ENCODE measurements at places on chromosomes 13 and 19.

DNA sequence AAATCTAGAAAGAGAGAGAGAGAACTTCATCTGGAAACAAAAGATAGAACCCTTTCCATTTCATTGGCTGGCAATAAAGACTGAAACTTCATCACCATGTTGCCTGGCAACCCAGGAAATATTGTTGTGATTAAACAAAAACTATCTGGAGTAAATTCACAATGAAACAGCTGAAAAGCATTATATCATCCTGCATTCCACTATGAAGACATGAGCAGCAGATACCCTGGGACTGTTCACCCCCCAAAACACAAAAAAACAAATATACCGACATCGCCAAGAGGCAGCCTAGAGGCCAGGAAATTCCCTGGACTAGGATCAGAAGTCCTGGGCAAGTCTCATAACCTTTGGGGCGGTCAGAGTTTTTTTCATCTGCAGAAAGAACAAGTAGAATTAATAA, 158.3 kb downstream of the FOXO1 start:
- no peak for DNase-seq

DNA sequence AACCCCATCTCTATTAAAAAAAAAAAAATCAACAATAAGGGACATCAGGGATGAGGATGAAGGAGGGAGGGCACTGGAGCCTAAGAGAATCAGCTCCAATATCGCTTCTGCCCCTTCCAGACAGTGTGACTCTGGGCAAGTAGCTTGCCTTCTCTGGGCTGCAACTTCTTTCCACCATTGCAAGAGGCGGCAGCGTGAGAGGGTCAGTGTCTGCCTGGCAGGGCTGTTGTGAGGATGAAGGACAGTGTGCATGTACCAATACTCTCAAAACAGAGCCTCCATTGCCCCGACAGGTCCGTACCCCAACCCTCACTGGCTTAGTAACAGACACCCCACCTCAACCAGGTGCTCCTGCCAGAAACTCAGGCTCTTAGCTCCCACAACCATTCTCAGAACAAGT, 15.3 kb upstream of the LENG8 start:
- no peak for DNase-seq

DNA sequence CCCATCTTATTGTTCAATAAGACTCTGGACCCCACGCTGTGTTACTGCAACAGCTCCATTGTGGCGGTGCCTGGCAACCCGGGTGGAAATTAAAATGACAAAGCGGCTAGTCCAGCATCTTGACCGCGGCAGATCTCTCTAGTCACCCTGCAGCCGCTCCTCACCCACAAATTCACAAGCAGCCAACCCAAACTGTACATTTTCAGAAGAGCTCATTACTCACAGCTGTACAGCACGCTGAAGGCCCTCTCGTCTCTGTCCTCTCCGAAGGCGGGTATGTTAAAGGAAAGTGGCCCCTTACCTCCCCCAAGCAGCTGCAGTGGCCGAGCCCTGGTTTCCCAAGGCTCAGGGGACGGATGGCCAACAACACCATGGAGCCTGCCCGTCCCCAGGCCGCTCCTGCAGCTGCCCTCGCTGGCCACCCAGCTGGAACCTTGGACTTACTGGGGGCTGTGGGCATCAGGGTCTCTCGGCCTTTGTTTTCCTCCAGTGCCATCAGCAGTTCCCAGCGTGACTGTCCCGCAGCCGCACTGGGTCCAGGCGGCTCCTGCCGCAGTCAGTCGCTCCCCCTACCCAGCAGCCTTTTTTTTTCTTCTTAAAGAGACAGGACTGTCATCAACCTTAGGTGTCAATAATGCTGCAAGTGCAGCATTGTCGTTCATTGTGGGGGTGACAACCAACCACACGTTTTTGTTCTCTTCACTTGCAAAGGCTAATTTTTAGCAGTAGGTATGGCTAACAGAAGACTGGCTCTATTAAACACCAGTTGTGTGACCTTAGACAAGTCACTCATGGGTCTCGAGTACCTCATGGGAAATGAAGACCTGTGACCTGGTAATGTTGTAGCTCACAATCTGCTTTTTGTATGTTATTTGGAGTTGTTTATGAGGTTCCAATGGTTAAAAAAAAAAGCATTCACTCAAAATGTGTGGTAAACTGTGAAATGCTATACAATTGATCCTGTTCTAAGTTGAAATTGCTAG, at the start of gene SACS:
Gene SACS, minus strand, starts transcription at position 532 of the 983 bp plus-strand sequence. CDS start 22,463 bp downstream, outside the sequence.
- DNase-seq: no peak

DNA sequence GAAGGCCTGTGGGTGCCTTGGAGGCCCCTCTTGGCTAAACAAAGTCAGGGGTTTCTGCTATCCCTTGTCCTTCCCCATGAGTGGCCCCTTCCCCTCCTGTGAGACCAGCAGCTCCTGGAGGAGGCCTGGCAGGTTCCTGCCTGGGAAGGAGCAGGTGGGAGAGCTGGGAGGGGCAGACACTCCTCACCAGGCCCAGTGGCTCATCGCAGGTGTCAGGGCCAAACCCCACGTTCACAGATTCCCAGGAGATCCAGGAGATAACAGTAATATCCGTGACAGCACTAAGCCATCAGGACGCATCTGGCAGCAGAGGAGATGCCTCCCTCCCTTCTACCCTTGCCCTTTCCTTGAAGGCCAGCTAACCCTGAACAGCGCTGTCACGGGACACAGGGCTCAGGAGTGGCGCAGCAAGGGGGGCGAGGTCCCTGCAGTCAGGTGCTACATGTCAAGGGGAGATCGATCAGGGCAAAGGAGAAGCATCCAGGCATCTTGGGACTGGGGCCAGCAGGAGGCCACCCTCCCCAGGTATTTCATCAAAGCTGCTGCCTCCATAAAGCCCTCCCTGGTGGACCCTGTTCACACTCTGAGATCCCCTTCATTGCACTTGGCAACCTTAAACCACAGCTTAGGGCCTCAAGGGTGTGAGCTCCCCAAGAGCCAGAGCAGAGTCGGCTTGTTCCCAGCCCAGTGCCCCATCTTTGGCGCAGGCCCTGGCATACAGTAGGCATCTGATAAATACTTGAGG, 4.8 kb downstream of the CEBPA start:
- DNase-seq: no peak

DNA sequence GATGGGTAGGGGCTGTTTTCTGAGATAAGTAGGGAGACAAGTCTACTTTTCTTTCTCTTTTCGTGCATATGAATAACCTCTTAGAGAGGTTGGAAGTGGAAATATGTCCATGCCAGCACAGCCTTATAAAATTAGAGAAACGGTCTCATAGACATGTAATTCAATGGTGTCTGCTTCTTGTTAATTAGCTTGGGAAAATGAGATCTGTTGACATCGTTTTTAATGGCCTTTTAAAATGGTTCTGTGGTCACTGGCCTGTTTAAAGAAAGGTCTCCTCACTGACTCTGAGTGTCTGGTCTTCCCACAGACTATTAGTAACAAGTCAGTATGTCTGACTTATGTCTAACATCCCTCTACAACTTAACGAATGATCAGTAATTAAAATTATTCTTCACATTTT, 487.1 kb downstream of the SLITRK6 start:
- DNase-seq: no peak

GRCh38 chr19:29325241-29325975, 112.5 kb upstream of the UQCRFS1 start:
- DNase-seq: no peak

- DNase-seq: no peak
Observed at GRCh38 chr13:48317511-48318376, 14.2 kb downstream of the RB1 start.

GRCh38 chr13:49641801-49642291, 13.5 kb downstream of the ARL11 start:
- DNase-seq: no peak

DNA sequence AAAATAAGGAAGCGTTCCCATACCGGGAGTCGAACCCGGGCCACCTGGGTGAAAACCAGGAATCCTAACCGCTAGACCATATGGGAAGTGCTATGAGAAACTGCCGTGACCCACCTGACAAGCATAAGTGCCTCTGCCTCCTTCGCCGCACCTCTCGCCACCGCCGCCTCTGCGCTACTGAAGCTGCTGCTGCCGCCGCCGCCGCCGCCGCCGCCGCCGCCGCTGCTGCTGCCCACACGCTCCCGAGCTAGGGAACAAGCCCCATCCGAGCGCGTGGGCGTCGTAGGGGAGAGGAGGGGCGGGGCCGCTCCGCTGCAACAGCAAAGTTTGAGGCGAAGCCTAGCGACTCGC, 610 bp upstream of the WBP4 start:
- peak; percentile 84 for DNase-seq

DNA sequence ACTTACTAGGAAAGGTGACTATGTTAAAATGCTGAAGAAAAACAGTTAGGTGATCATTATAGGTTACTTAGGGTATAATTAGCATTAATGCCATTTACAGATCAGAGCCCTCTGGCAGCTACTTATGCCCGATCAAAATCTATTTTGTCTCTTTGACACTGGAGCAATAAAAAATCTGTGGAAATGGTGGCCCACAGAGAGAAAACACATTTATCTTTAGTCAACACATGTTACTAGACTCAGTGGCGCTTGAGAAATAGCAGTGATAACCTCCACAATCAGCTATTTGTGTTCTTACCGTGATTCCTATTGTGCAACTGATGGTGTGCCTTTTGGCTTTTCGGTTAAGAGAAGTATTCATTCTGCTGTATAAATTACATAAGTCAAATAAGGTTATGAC, 1519.6 kb downstream of the PCDH9 start:
- DNase-seq: no peak

GRCh38 chr19:30719189-30719998, 347.2 kb downstream of the ZNF536 start:
- DNase-seq: no peak

DNA sequence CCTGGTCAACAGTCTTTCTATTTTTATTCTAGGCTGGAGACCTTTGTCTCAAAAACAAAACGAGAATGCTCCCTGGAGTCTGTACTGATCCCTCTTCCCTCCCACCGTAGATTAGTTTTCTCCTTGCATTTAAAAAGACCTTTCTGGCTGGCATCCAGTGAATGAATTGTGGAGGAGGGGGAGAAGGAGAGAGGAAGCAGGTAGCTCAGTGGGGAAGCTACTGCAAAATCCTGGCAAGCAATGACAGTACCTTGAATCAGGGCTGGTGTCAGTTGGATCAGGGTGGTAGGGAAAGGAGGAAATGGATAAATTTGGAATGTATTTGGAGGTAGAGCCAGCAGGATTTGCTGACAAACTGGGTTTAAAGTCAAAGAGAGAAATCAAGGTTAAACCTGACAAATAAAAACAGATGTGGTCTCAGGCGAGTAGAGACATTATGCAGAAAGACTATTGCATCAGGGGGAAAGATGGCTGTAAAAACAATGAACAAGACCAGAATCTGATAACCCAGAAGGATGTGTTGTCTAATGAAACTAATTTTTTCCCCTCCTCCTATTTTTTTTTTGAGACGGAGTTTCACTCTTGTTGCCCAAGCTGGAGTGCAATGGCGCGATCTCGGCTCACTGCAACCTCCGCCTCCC, 3.5 kb upstream of the CYP2S1 start:
- DNase-seq: no peak

DNA sequence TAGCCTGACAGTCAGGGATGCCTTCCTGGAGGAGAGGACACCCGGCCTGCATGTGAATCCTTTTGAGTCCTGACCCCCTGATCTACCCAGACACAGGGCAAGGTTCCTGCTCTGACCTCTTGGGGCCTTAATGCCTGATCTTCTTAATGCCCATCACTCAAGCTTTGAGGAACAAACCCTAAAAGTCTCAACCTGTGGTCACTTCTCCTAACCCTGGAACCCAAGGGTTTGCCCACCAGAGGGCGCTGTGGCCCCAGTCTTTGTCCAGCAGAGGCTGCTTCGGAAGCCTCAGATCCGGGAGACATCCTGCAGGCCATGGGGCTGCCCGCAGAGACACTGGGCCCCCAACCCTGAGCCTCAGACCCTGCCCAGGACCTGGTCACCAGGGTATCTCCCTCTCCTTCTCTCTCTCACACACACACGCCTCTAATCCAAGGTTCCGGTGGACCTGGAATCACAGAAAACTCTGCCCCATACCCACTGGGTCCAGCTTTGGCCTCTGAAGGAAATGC, 9.8 kb upstream of the DPF1 start:
- peak; percentile 62 for DNase-seq

- no peak for DNase-seq
Observed at GRCh38 chr13:114062754-114063153, 69.7 kb downstream of the RASA3 start.

DNA sequence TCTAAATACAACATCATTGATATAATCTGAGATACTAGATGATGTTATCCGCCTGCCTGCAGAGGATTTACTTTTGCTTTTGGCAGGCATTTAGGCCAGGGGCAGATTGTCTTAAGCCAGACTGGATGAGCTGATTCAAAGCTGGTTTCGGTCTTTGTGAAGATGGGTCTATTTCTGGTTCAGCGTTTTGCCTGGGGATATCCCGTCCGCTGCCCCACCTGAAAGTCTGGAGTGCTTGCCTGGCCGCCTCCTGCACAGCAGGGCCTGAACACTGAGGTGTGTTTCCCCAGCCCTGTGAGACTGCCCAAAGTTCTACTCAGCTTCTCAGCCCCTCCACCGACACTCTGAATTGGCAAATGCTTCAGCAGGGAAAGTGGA, 149.7 kb downstream of the KATNAL1 start:
- DNase-seq: no peak

DNA sequence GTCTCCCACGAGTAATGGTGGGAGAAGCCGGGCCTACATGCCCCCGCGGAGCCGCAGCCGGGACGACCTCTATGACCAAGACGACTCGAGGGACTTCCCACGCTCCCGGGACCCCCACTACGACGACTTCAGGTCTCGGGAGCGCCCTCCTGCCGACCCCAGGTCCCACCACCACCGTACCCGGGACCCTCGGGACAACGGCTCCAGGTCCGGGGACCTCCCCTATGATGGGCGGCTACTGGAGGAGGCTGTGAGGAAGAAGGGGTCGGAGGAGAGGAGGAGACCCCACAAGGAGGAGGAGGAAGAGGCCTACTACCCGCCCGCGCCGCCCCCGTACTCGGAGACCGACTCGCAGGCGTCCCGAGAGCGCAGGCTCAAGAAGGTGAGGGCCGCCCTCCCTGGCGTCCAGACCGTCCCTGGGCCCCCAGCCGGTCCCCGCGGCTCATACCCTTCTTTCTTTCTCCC, 1.4 kb upstream of the USF2 start:
- peak; percentile 46 for DNase-seq

GRCh38 chr13:68929075-68929745, 1178.4 kb upstream of the ATXN8OS start:
- DNase-seq: no peak

DNA sequence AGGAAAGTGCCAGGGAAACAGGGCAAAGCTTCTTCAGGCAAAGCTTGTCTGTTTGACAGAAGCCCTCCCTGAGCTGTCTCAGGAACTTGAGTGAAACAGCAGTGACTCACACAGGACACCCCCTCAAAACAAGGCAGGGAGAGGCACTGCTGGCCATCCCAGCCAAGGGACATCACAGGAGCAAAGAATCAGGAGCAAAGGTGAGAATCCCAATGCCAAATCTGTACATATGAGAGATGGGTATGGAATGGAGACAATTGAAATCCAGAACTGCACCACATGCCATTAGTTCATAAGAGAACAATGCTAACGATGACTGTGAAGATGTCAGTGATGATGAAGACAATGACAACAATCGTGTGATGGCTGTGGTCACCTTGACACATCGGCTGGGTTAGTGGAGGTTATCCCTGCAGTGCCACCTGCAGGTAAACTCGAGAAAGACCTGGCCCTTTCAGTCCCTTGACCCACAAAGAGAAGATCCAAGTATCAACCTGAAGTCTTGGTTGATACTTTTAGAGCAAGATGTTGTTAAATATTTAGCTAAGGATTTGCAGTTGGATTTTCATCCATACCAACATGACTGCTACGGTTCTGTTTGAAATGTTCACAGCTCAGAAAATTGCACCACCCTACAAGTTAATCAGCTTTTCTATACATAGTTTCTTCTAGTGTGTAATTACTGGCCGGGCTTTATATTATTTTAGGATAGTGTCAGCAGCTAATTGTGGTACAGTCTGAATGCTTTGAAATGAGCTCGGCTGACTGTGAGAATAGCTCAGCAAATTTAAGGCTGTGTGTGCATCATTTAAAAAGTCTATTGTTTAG, 42.0 kb upstream of the IPO5 start:
- DNase-seq: no peak

Measured in activated T-helper 9 cell treated with anti-CD3 and anti-CD28 coated beads, Interleukin-2, amount 50 U/mL, for 16 hours (primary cell).